ENCODE measurements at places on chromosomes 13 and 19. TPM values are rescaled to one million over a fixed set of nuclear protein-coding genes. Genes with fewer than 3 reads are reported as not detected.

- DNase-seq = peak; percentile 82
Observed at GRCh38 chr19:35509861-35510625, 3.4 kb downstream of the DMKN start.

GRCh38 chr19:33667141-33667650, 45.4 kb downstream of the CHST8 start:
- no peak for DNase-seq

- no peak for DNase-seq
Observed at GRCh38 chr19:19335408-19336158, 15.0 kb downstream of the MAU2 start.

- peak; percentile 48 for DNase-seq
Observed at GRCh38 chr13:46736541-46737310, 60.2 kb downstream of the ESD start.

DNA sequence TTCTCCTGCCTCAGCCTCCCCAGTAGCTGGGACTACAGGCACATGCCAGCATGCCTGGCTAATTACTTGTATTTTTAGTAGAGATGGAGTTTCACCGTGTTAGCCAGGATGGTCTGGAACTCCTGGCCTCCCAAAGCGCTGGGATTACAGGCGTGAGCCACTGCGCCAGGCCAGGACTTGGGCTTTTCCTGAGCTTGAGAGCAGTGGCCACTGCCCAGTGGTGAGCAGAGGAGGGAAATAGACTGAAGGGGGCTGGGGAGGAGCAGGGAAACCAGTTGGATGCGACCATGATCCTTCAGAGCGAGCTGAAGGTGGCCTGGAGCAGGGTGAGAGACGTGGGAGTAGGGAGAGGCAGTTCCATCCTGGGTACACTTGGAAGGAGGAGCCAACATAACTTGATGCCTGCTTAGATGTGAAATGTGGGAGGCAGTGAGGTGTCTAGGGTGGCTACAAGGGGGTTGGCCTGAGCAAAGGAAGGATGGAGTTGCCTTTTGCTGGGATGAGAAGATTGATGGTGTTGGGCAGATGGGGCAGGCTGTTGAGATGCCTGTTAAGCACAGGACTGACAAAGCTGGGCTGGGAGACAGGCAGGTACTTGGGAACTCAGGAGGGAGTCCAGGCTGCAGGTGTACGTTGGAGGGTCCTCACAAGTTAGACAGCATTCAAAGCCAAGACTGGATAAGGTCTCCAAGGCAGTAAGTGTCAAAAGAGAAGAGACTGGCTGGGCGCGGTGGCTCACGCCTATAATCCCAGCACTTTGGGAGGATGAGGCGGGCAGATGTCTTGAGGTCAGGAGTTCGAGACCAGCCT, 31.8 kb downstream of the KCTD15 start:
- no peak for DNase-seq

DNA sequence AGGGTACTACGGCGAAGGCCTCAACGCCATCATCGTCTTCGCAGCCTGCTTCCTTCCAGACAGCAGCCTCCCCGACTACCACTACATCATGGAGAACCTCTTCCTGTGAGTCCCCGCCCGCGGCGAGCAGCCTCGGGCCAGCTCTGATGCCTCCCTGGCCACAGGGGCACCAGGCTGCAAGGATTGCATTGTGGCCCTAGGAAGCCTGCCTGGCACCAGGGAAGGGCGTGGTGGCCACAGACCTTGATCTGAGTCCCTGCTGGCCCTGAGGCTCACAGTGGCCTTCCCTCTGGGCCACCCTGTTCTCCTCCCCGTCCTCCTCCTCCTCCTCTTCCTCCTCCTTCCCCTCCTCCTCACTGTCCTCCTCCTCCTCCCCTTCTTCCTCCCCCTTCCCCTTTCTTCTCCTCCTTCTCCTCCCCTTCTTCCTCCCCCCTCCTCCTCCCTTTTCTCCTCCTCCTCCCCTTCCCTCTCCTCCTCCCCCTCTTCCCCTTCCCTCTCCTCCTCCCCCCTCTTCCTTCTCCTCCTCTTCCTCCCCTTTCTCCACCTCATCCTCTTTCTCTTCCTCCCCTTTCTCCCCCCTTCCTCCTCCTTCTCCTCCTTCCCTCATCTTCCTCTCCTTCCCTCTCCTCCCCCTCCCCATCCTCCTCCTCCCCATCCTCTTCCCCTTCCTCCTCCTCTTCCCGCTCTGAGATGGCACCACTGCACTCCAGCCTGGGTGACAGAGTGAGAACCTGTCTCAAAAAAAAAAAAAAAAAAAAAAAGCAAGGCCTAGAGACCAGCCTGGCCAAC, 24.4 kb upstream of the NMRK2 start:
- DNase-seq = no peak

FCAR gene
- total RNA-seq = not detected

- DNase-seq = no peak
Observed at GRCh38 chr13:103255587-103256301, 189.5 kb upstream of the SLC10A2 start.

DNA sequence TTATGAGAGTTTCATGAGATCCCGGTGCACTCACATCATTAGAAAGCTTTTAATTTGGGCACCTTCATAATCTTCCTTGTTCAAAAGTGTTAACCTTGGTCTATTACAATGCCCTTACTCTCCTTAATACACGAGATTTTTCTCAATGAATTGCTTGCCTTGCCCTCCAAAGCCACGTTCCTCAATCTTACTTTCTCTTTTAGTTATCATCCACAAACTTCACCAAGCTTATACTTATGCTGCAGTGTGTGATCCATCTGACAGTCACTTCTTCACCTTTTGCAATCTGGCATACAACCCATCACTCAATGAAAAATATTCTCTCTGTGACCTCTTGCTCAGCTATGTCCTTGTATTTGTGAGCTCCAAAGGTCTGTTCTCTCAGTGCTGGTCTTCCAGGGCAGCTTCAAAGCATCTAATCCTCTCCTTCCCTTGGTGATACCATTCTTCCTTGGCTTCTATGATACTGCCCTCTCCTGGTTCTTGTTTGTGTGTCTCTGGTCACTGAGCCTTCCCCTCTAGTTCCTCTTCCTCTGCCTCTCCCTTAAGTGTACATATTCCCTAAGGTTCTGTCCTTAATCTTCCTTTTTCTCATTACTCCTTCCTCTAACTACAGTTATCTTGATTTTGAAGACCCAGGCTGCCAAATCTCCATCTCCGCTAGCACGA, 202.2 kb upstream of the STARD13 start:
- DNase-seq = peak; percentile 38

GRCh38 chr13:49527123-49527522, 31.4 kb downstream of the PHF11 start:
- no peak for DNase-seq

GRCh38 chr13:113168211-113168610, 9.8 kb downstream of the PROZ start:
- no peak for DNase-seq

- no peak for DNase-seq
Observed at GRCh38 chr19:13640611-13641010, 123.7 kb upstream of the MRI1 start.

DNA sequence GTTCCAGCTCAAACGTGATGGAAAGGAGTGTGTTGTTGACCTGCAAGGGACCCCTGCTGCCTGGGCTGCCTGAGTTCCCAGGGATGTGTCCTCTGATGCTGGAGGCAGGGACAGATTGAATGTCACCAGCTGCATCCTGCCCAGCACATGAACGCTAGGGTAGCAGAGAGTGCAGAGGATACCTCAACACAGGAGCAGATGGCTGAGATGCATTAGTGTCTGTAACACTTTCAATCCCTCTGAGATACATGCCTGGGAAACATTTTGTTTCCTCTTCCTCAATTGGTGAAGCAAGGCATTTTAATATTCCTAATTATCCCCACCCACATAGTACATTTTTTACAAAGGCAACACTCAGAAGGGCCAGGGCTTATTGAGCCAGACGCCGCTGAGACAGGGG, 106.4 kb upstream of the UBL3 start:
- DNase-seq = no peak

METTL21C gene
- total RNA-seq = not detected

MBD3 gene
- 84.3 TPM for total RNA-seq

DNA sequence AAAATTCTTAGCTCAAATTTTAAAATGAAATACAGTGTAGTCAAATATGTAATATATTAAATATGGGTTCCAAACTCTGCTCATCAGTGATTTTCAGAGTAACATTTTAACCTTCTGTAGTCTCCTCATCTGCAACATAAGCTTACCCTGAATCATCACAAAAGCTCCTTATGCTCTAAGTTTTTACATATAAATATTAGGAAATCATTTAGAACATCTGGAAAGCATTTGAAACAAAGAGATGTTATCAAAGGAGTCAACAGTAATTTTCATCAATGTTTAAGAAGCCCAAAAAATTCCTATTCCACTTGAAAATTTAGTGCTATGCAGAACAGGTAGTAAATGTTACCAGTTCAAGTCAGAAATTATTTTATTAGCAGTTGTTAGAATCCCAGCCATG, 224.7 kb downstream of the DCT start:
- DNase-seq = no peak

DNA sequence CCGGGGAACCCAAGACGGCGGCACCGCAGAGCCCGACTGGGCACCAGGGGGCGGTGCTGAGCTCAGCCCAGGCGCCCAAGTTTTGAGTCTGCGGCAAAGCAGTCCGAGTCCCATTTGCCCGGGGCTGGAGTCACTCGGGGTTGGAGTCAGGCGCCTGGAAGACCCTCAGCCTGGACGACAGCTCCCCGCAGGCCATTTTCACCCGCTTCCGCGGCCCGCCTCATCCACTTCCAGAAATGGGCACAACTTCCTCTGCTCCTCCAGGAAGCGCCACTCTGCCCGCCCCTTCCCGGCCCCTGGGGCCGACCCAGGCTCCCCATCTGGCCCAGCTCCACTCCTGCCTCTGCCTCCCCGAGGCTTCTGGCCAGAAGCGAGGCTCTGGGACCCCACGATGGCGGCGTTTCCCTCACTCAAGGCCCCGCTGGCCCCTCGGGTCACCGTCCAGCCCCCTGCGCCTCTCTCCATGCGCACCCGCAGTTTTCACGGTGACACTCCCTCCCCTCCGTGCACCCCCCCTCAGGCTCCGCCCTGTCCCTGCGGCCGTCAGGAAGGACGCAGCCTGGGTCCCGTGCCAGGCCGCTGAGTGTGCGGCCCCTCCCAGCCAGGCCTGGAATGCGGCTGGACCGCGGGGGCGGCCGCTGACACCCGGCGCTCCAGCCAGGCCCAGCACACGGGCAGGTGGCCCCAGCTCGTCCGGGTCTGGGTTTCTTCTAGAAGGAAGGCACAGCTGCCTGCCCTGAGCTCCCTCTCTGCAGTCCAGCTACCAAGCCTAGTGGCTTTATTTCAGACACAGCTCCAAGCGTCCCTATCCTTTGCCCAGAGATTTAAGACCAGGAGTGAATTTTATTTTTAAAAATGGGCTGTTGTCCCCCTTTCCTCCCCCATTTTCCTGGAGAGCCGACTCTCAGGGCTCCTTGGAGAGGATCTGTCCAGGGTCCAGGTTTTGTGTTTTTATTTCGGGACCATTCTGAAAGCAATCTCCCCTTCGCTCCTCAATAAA, 4.7 kb downstream of the SERTAD1 start:
- DNase-seq = peak; percentile 91

GRCh38 chr13:73059460-73060250, 850 bp downstream of the KLF5 start:
- DNase-seq = peak; percentile 55

- no peak for DNase-seq
Observed at GRCh38 chr13:96460609-96461008, 370.7 kb downstream of the HS6ST3 start.

KCNJ14 gene
- total RNA-seq = 0.50 TPM

APLP1 gene
- 10.7 TPM for total RNA-seq
